ENCODE measurements at places on chromosomes 5 and 9.
A peak's percentile ranks its signal among the peaks of the same experiment; 100 is the strongest.

DNA sequence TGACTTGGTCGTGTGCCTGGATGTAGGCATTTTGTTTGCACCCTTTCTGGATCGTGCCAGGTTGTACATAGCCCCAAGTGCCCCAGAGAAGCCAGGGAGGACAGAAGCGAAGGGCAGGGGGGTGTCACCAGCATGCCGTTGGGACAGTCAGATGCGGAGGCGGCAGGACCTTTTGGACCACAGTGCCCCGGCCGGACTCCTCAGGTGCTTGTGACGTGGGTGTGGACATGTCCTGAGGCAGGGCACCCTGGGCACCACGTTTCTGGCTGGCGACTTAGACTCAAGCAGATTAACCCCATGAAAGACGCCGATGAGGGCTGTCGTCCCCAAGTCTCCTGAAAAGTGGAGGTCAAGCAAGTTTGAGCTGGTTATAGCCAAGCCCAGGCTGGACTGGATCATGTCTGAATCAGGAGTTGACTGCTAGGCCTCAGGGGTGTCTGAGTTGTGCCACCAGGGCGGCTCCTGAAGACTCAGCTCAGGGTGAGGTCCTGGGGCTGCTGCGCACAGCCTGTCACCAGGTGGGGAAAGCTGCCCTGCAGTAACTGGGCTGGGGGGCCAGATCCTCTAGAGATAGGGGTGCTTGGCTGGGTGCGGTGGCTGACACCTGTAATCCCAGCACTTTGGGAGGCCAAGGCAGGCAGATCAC is 42.0 kb downstream of the HABP4 start:
- DNase-seq, result no peak

DNA sequence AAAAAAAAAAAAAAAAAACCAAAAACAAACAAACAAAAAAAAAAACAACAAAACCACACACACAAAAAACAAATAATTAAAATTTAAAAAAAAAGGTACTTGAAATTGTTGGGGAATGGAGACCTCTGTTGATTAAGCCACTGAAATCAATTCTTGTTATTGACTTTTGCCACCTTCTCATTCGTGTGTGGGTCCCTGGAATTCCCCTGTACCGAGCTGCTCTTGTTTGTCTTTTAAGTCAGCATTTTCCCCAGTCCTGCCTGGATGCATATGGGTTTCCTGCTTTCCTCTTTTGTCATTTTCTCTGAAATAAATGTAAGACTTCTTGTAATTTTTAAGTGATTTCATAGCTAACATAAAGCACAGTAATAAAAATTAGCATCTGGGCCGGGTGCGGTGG is 45.5 kb downstream of the GPBP1 start:
- no peak for DNase-seq

DNA sequence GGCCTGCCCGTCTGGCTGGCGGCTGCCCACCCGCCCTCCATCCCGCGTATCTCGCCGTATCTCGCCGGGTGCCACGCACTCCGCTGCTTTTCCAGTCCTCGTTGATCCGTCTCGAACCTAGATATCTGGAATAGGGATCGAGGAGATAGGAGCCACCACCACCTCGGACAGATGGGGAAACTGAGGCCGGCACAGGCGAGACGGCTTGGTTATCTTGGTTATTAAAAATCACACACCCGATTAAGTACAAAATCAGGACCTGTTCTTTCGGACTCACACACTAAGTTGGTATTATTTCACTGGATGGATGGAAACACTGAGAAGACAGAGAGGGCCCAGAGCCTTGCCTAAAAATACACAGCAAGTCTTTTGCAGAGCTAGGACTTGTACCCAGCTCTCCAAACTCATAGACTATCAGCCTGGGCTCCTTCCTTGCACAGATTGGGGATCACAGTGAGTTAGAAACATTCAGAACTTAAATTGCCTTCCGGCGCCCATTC is 678 bp downstream of the SLC26A2 start:
- no peak for DNase-seq

DNA sequence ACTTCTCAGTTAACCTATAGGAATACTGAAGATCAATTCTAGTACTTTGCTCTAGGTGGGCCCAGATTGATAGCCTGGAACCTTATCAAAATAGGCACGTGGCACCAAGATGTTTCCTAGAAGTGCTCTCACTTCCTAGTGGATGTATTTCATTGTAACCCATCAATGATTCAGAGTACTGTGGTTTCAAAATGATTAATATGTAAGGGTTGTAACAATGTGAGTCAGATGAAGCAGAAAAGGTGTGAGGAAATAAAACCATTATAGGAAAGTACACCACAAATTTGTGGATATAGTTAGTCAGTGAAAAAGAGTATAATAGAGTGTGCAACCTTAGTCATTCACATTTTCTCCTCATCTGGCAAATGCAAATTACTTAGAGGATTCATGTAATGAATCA is 177.3 kb upstream of the FST start:
- DNase-seq, result no peak

DNA sequence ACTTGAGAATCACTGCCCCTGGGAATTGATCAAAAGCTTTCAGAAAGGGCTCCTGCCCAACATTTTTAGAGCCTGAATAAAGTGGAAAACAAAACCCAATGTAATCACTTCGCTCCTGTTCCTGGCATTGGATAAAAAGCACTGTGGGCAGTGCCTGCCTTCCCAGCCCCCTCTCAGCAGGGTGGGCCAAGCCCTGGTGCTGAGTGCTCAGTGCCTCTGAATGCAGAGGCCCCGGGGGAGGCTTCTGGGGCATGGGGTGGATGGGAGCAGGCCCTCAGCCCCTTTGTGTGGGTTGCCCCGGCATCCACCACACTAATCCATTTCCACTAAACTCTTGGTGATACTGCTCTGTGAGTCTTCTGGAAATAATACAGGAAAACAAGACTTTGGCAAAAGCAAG is 55.6 kb downstream of the CFAP90 start:
- DNase-seq, result no peak

GRCh38 chr5:164934039-164934438 is 1428.6 kb downstream of the MAT2B start:
- DNase-seq, result no peak

DNA sequence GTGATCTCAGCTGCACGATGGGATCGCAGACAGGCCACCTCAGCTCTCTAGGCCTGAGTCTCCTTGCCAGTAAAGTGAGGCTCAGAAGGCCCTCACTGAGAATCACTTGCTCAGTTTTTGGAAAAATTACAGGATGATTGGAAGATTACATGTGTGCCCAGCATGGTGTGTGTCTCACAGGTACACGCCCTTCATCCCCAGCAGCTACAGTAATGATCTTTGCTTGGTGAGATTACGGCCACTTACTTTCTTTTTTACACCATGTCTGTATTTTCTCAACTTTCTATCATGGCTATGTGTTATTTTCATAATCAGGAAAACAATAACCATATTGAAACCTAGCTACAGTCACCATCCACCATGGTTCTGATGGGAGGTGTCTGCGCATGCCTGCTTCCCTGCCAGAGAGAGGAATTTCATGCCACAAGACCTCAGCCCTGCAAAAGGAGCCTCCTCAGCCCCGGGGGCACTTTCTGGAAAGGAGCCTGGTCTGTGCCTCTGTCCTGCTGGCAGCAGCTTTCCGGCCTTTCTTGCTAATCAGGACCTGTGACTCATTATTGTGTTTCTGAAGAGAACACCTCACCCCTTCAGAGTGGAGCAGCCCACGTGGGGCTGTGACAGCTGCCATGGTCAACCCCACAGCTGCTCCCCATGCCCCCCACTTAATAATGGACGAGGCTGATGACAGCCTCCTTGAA is 64.2 kb upstream of the OLFM1 start:
- no peak for DNase-seq

GRCh38 chr5:149938791-149939358 is 5.7 kb downstream of the PDE6A start:
- no peak for DNase-seq

- DNase-seq, result no peak
These were observed 12.5 kb upstream of the CARD9 start for GRCh38 chr9:136386018-136386417.

- no peak for DNase-seq
These were observed 28.5 kb downstream of the ZNF131 start for GRCh38 chr5:43149231-43149630.

GRCh38 chr5:1536322-1536845 is 12.6 kb upstream of the LPCAT1 start:
- DNase-seq, result peak; percentile 60

DNA sequence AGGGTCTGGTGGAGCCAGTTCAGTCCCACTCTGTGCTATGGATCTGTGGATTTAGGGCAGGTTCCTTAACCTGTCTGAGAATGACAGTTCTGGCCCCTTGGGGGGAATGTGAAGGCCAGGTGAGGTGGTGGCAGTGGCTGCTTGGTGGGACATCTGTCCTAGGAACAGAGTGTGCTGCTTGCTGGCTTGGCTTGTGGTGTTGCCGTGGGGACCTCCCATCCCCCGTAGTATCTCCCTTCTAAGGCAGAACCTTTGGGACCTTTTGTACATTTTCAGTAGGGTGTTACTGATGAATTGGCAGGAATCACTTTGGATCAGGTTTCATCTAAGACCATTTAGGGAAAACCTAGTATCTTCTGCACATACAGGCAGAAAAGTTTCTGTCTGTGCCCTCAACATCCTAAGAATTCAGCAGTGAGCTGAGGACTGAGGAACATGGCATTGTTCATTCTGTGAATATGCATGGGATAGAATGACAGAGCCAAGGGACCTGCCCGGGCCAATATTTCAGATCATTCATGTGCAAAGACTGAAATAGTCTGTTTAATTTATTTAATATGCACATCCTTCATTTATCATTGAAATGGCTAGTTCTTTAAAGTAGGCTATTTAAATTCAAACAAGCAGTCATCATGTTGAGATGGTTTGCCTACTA is 64.6 kb downstream of the WNK2 start:
- no peak for DNase-seq

GRCh38 chr9:89678396-89679015 is 73.7 kb downstream of the GADD45G start:
- no peak for DNase-seq

- no peak for DNase-seq
These were observed 70.1 kb downstream of the PCSK5 start for GRCh38 chr9:75960551-75960950.

DNA sequence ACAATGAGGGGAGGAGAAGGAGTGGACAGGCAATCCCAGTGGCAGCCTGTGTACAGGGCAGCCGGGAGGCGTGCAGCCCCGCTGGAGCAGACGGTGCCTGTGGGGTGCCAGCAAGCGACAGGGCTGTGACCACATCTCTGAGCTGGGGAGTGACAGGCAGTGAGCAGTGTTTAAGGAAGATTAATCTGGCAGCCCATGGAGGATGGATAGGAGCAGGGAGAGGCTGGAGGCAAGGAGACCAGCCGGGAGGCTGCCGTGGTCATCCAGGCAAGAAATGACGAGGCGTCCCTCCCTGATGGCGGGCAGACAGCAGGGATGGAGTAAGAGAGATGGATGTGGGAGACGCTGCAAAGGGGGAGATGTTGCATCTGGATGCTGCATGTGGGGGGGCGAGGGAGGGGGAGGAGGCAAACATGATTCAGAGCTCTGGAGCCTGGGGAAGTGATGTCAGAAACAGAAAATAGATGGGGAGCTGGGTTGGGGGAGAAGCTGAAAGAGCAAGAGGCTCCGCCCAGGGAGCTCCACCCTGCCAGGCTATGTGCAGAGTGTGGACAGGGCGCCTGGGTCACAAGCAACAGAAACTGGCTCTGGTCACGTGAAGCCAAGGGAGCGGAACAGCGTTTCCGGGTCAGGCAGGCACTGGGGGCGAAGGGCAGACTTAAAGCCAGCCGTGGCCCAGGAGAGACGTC is 12.6 kb downstream of the UNC5A start:
- no peak for DNase-seq

- no peak for DNase-seq
These were observed 4.8 kb downstream of the WNK2 start for GRCh38 chr9:93188426-93189368.

- no peak for DNase-seq
These were observed 2.2 kb downstream of the ADGRV1 start for GRCh38 chr5:90560771-90561170.

DNA sequence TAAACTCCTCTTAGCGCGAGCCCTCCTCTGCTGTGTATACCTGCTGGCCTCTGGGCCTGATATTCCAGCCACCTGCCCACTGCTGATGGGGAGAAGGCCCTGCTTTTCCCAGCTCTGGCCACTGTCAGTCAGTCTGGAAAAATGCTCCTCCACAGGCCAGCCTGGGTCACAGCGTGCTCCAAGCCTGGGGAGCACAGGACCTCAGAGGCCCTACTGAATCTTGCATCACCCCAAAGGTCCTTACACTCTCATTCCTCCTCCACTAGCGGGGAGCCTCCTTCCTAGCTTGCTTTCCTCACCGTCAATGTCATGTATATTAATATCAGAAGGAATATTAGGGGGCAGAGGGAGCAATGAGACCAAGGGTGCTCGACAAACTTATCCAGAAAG is 73.7 kb downstream of the SHB start:
- DNase-seq, result no peak

DNA sequence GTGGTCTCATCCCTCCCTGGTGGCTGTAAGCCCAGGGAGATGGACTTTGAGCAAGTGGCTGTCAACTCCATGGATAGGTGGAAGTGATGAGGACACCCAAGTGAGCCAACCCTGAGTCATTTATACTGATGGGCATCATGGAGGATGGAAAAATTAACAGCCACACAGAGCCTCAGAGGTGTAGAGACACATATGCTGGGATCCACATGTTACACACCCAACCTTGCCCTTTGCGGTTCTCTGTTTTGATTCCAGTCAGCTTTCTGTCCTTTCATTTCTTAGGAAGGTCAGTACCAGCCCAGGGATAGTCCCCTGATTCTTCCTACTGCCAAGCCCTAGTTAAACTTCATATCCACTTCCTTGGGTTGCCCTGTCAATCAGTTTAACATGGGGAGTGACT is 51.9 kb downstream of the PSAT1 start:
- DNase-seq, result no peak

GRCh38 chr9:18658804-18659705 is 185.1 kb downstream of the ADAMTSL1 start:
- DNase-seq, result no peak

DNA sequence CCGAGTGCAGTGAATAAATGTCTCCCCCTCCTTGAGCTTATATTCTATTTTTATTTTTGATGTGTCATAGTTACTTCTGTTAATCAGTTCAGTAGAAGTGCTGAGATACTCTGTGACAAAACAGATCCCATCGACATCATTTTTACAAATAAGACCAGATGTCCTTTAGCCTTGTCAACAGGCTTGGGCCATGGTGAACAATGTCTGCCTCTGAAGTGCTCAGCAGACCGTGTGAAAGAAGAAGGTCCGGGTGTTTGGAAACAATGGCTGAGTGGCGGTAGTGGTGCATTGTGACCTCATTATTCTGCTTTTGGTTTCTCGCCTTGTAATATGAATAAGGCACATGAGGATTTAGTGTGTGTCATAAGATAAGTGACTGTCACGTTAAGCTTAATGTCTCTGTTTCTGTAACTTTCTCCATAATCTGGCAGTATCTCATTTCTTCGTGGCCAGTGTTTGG is 71.2 kb downstream of the SYK start:
- DNase-seq, result no peak

DNA sequence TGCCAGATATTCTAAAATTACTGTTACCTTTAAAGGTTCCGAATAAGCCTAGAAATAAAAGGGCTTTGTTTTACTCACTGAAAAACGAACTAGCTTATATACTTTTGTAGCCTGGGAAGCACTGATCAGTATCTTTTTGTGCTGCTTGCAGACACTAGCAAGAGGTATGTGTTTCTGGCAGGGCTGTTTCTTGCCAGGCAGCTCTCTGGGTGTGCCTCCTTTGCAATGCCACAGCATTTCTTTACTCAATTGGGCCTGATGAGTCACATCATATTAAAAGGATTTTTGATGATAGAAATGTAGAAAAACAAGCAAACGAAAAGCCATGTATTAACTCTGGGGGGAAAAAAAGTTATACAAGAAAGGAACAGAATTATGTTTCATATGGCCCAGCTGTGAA is 35.6 kb downstream of the CD180 start:
- peak; percentile 61 for DNase-seq

Data from activated effector memory CD4-positive, alpha-beta T cell treated with Interleukin-2 at 50 U/mL for 16 hours (primary cell).